ENCODE measurements at places on chromosomes 3 and 15.
A peak's percentile ranks its signal among the peaks of the same experiment; 100 is the strongest.

GRCh38 chr15:99961011-99961441, 227.8 kb upstream of the LYSMD4 start:
- no peak for DNase-seq

- no peak for DNase-seq
These were observed 22.7 kb downstream of the XXYLT1 start for GRCh38 chr3:195248281-195248680.

GRCh38 chr15:76172782-76173181, 113.0 kb downstream of the TMEM266 start:
- DNase-seq, result no peak

GRCh38 chr3:181752202-181752671, 40.5 kb downstream of the SOX2 start:
- no peak for DNase-seq

DNA sequence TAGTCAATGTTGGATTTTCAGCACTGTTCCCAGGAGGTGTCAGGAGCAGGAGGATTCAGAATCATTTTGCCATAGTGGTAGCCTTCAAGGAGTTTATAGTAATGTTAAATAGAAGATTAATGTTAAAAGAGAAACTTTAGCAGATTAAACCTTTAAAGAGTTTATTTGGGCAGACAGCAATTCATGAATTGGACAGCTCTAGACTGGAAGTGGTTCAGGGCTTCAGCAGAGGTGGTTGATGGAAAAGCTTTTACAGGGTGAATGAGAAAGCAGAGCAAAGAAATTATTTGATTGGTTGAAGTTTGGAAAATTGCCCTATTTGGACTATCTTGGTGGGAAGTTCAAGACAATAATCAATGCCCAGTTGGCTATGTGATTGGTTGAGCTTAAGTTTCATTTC, 416.6 kb upstream of the TBL1XR1 start:
- DNase-seq, result no peak

- DNase-seq, result no peak
These were observed 1.1 kb downstream of the RAB6B start for GRCh38 chr3:133894353-133895207.

DNA sequence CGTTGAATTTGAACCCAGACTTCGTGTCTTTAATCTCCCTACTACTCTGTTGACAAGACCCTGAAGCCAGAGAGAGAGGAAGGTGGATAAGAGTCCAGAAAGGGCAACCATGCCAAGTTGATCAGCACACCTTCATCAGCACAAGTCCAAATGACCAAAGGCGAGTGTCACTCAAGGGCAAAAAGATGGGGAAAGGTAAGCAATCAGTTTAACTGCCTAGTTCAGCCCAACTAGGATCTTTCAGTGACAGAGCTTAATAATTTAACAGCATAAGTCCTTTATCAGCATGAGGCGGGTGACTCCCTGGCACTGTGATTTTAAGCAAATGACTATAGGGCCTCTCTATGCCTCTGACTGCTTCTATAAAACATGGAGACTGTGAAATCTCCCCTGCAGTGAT, 6.2 kb downstream of the SUCLG2 start:
- no peak for DNase-seq

- DNase-seq, result no peak
These were observed 32.5 kb downstream of the PLXNA1 start for GRCh38 chr3:127015282-127016042.

- no peak for DNase-seq
These were observed 12.1 kb upstream of the DNAJC13 start for GRCh38 chr3:132405188-132405587.

DNA sequence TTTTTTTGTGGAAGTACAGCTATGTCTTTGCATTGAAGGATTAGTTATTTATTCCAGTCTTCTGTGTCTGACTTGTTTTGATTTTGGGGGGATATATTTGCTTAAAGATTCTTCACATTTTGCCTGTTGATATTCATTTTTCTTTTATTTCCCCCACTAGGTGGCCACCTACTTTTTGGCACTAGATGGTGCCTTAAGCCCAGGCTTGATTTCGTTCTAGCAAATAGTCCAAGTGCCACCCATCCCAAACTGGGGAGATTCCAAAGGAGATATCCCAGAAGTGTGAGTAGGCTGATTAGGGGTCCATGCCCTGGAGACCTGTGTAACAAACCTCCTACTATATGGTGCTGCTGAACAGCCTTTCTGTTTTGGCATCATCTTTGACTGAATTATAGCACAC, 80.0 kb upstream of the SPATA16 start:
- DNase-seq, result no peak

GRCh38 chr15:87758794-87759418, 497.6 kb downstream of the NTRK3 start:
- no peak for DNase-seq

DNA sequence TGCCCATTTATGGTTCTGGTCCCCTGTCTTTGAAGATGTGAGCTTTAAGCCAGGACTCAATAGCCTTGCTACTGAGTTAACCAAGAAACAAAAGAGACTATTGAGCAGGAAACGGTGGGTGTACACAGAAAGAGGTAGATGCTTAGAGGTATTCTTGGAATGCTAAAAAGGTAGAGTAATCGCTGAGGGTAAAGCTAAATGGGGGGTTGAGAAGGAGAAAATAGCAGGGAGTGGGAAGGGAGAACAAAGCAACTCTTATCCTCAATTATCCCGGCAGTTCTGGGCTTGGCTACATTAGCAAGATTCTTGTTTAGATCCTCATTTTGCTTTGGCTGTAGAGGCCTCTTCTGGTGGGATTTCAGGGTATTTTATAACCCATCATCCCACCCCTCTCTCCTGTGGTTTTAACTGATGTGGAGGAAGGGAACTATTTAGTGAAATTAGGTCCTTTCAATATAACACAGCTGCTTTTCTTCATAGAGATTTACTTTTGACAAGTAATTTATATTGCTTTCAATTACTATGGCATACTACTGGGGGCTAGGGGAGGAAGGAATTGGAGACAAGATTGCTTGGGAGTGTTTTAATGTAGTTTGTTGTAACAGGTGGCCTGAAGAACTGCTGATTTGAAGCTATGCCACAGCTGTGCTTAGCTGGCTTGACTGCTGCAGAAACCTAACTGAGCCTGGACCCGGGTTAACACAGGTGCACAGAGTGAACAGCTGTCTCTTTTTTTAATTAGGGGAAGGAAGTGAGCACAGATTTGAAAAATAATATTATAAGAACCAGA, 234.3 kb upstream of the CCDC54 start:
- no peak for DNase-seq

- DNase-seq, result no peak
These were observed 278.1 kb upstream of the P2RY1 start for GRCh38 chr3:152556731-152557254.

GRCh38 chr3:13233487-13234485, 160.6 kb upstream of the IQSEC1 start:
- peak; percentile 62 for DNase-seq

- DNase-seq, result no peak
These were observed 83.6 kb upstream of the TNIK start for GRCh38 chr3:171543759-171544300.

DNA sequence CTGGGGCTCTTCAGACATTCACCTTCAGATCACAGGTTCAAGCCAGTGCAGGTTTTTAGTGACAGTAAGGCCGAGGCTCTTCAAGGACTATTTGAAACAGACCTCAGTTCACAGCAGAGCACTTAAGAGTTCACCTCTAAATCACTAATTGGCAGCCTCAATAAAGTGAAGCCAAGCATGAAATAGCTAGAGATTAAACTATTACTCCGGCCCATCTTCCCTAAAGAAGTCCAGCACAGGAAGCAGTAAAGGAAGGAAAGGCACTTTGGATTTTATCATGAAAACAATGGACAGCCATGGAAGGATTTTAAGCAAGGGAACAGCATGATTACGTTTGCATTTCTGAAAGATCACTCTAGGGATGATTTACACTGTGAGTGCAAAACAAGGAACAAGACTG, 27.6 kb upstream of the ARL6 start:
- DNase-seq, result no peak

DNA sequence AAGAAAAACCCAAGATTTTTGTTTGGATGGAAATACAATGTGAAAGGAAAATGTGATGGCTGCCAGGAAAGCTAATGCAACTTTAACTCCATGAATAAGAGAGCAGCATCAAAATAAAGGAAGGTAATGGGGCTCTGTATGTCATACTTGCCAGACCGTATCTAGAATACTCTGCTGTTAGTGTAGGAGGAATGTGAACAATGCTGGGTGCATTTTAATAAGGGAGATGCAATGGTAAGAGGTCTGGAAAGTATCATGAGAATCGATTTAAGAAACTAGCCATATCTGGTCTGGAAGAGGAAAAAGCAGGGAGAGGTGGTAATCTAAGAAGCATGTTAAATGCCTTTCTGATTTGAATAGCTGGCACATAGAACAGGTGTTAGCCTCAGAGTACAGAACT, 239.6 kb downstream of the GBE1 start:
- no peak for DNase-seq

- DNase-seq, result no peak
These were observed 14.4 kb upstream of the ANKRD28 start for GRCh38 chr3:15812183-15812582.

- DNase-seq, result no peak
These were observed 10.3 kb upstream of the ALDH1A3 start for GRCh38 chr15:100869151-100869999.

- no peak for DNase-seq
These were observed 454.0 kb upstream of the ROBO2 start for GRCh38 chr3:76585794-76586392.

- no peak for DNase-seq
These were observed 894.0 kb downstream of the ROBO2 start for GRCh38 chr3:77933926-77934325.

DNA sequence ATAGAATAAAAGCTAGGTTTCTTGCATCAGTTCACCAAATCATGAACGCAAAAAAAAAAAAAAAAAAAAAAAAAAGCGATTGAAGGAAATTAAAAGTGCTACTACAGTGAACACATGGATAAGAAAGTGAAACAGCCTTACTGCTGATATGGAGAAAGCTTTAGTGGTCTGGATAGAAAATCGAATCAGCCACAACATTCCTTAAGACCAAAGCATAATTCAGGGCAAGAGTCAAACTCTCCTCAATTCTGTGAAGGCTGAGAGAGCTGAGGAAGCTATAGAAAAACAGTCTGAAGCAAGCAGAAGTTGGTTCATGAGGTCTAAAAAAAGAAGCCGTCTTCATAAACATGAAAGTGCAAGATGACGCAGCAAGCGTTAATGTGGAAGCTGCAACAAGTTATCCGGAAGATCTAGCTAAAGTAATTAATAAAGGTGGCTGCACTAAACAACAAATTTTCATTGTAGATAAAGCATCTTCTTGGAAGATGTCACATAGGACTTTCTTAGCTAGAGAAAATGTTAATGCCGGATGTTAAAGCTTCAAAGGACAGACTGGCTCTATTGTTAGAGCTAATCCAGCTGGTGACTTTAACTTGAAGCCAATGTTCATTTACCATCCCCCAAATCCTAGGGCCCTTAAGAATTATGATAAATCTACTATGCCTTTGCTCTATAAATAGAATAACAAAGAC, 19.2 kb downstream of the P3H2 start:
- no peak for DNase-seq

- no peak for DNase-seq
These were observed 24.1 kb downstream of the SHC4 start for GRCh38 chr15:48939648-48940047.

DNA sequence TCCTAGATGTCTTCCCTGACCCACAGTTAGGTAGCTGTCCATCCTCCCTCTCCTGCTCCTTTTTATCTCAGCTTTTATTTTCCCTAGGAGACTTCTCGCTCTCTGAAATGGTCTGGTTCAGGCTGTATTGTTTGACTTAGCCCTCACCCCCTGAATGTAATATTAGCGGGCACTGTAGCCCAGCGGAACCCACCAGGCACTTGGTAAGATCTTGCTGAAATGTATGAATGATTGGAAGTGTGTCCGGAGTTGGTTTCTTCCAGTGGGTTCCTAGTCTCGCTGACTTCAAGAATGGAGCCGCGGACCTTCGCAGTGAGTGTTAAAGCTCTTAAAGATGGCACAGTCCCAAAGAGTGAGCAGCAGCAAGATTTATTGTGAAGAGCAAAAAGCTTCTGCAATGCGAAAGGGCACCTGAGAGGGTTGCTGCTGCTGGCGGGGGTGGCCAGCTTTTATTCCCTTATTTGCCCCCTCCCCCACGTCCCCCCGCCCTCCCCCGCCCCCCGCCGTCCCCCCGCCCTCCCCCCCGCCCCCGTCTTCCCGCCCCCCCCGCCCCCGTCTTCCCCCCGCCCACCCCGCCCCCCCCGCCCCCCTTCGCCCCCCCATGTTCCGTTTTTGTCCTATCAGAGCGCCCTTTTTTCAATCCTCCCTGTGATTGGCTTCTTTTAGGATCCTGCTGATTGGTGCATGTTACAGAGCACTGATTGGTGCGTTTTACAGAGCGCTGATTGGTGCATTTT, 694 bp upstream of the EEFSEC start:
- DNase-seq, result peak; percentile 87

- no peak for DNase-seq
These were observed 8.3 kb downstream of the DAPK2 start for GRCh38 chr15:64037966-64038365.

- no peak for DNase-seq
These were observed 63.0 kb downstream of the MINAR1 start for GRCh38 chr15:79494963-79495755.

- no peak for DNase-seq
These were observed 68.3 kb downstream of the GALK2 start for GRCh38 chr15:49238342-49238741.

DNA sequence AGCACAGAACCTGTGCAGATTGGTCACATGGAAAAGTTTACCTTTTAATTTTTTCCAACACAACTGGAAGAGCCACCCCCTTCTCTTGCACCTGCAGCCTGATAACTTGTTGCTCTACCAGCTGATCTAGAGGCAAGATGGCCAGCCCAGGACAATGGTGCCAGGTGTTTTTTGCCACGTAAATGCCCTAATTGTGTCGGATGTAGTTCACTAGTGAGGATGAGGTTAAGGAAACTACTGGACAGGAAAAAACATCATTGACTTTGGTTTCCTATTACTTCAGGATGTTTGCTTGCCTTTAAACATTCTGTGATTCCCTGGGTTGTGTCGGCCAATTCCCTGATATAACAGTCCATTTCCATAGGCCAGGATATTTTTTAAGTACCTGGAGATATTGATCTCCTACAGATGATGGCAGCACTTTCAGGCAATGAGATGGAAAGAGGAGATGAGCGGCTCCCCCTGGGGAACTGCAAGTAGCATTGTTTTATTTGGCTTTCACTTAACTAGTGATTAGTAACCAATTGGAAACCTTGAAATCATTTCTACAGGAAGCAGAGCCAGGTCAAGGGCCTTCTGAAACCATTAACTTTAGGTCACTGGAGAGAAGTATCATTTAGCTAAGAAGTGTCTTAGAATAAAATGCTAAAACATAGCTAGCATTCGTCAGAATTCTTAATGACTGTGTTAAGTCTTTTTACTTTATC, 72.5 kb downstream of the OSBPL10 start:
- no peak for DNase-seq

DNA sequence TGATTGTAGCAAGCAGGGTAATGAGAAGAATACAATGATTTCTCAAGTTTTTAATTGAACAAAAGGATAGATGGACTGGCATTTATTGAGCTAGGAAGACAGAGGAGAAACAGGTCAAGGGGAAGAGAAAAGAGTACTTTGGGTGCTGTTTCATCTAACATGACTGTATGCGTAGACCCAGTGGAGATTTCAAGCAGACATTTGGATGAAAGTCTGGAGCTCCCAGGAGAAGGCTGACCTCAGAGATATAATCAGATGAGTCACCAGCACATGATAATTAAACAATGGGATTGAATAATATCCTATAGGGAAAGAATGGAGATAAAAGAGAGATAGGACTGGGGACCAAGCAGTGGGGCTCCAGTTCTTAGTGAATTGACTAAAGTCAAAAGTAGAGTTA, 194.9 kb downstream of the ARRDC4 start:
- DNase-seq, result no peak

All from T-helper 2 cell (primary cell).